ENCODE measurements at places on chromosomes 11 and 22.
A peak's percentile ranks its signal among the peaks of the same experiment; 100 is the strongest.

- DNase-seq: no peak
These were observed 27.7 kb downstream of the SMCO4 start for GRCh38 chr11:93515441-93516025.

- DNase-seq: no peak
These were observed 1.2 kb upstream of the SMIM35 start for GRCh38 chr11:118087931-118088330.

- peak; percentile 37 for DNase-seq
These were observed 32.7 kb upstream of the GLYATL1B start for GRCh38 chr11:59053387-59053786.

GRCh38 chr11:7512525-7513233 lies 1.1 kb upstream of the PPFIBP2 start:
- peak; percentile 53 for DNase-seq

GRCh38 chr11:70604630-70605467 lies 206.5 kb downstream of the CTTN start:
- DNase-seq: no peak

DNA sequence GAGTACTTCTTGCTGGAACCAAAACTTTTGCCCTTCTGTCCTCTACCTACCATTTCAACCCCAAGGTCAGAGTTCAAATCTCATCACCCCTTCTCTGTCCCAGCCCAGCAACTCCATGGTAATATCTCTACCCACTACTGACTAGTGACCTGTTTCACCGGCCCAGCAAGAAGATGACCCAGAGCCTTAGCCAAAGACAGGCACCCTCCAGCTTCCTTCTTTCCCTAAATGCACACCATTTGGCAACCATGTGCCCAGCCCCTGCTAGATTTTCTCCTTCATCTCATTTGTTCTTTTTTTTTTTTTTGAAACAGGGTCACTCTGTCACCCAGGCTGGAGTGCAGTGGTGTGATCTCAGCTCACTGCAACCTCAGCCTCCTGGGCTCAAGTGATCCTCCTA lies 14.9 kb downstream of the ARAP1 start:
- no peak for DNase-seq

Data from left kidney (tissue), 8 donors.